Cerebellar cortex (tissue), 1 donor: ENCODE measurements at places on chromosomes 4 and X.

DNA sequence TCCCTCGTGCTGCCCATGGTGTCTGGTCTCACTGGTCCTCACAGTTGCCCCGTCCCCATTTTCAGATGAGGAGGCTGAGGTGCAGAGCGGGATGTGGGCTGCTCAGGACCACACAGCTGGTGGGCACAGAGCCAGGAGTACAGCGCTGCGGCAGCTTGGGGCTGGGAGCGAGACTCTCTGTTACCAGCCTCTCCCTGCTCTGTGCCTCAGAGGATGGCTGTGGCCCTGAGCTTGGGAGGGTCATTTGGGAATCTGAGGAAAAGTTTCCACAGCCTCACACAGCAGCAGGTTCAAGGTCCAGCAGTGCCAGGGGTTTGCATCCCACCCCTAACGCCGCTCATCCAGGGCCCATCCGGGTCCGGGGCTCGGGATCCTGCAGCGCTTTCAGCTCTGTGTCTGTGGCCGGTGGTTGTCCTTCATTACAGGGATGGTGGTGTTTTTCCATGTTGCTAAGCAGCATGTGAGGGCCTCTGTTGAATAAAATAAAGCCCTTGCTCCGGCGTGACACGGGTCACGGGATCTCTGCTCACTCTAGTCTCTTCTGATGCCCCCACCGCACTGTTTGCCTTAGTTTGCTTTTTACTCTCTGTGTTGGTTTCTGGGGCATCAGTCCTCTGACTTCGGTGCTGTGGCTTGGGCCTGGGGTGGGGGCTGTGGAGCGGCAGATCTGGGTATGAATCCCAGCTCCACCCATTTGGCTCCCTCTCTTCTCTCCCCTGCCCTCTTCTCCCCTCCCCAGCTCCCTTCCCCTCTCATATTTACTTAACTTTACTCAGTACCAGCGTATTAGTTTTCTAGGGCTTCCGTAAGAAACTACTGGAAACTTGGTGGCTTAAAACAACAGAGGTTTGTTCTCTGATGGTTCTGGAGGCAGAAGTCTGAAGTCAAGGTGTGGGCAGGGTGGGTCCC, 6.5 kb downstream of the WFS1 start:
- DNase-seq: no peak

- DNase-seq: no peak
These were observed 28.6 kb upstream of the EPGN start for GRCh38 chr4:74279716-74280115.

- no peak for DNase-seq
These were observed 92.4 kb downstream of the CXCL13 start for GRCh38 chr4:77697860-77698590.

- DNase-seq: no peak
These were observed 12.6 kb downstream of the NEIL3 start for GRCh38 chr4:177322266-177322665.

DNA sequence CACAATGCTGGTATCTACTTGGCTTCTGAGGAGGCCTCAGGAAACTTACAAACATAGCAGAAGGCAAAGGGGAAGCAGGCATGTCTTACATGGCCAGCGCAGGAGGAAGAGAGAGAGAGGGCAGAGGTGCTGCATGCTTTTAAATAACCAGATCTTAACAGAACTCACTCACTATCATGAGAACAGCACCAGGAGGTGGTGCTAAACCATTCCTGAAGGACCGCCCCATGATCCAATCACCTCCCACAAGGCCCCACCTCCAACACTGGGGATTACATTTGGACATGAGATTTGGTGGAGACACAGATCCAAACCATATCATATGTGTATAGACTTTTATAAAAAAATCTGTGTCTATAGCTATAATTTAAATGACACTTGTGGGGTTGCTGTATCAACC, 48.6 kb upstream of the ERVMER34-1 start:
- no peak for DNase-seq

DNA sequence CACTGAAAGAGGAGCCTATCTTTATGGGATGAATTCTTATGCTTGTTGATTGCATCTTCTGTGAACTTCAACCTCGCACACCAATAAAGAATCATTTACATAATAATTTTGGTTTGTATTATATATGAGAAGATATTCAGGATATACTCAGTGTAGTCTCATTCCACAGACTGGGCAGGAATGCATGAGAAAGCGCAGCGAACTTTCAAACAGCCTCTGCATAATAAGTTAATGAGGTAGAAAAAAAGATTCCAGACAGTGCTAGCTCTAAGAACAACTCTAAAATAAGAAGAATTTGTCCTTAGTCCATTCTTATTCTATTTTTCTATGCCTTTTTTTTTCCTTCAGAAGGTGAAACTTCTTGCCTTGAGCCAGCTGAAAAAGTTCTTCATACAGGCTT, 224.3 kb upstream of the CTSO start:
- DNase-seq: no peak

GRCh38 chrX:124862301-124862700, 457.4 kb upstream of the TEX13C start:
- DNase-seq: no peak

DNA sequence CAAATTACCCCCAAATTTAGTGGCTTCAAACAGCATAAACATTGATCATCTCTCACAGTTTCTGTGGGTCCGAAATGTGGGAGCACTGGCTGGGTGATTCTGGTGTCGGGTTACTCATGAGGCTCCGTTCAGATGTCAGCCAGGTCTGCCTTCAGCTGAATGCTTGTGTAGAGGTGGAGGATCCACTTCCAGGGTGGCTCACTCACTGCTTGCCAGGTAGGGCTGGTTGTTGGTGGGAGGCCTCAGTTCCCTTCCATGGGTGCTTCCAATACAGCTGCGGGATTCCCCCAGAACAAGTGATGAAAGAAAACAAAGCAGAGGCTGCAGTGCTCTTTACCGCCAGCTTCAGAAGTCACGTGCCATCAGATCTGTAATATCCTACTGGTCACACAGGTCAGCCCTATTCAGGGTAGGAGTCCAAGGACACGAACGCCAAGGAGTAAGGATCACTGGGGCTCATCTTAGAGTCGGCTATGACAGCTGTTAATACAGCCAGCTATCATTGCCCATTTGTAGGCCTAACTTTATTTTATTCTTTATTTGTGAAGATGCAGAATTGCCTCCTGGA, 1.1 kb upstream of the SMIM43 start:
- no peak for DNase-seq

DNA sequence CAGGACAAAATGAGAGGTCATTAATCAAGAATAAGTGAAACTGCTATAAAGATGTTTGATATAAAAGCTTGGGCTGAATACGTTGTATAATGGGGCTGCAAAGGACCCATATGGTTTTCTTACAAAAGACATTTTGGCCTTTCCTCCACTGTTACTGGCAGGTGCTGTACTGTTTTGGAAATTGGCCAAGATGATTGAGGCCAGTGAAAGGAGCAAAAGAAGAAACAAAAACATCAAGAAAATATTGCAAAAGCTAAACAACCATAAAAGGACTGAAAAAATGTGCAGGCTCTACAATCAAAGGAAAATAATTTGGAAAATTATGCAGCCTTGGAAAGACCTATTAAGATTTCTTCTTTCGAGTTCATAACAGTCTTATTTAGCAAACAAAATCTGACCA, 222.2 kb upstream of the PPP1R2C start:
- no peak for DNase-seq

- no peak for DNase-seq
These were observed 20.0 kb upstream of the OTUD4 start for GRCh38 chr4:145200366-145200765.

DNA sequence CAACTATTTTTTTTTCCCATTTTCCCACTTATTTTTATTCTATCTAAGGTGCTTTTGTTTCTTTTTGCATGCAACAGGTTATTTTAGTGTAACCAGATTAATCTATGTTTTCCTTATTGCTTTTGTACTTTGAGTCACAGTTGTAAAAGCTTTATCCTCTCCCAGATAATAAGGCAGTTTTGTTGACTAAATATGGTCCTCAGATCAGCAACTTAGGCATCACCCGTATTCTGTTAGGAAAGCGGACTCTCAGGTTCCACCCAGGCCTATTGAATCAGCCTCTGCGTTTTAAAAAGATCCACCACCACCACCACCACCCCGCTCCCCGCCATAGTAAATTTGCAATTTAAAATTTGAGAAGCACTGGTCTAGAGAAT, 58.6 kb upstream of the USP9X start:
- DNase-seq: no peak

GRCh38 chr4:62399242-62399641, 1199.1 kb downstream of the ADGRL3 start:
- DNase-seq: no peak

DNA sequence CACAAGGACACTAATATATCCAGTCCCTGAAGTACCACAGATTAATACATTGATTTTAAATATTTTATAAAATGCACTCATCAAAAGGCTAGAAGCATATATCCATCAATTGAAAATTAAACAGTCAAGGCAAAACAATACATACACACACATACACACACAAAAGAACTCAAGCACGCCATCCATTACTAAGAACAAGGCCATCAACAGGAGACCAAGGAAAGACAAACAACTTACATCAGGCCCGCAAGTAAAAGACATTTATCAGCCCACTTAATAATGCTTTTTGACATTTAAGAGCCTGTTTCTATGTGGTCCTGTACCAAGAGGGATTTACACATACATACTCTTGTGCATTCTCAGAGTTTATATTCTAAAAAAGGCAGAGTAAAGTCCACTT, 50.0 kb upstream of the ZNF827 start:
- DNase-seq: no peak

- DNase-seq: no peak
These were observed 63.4 kb upstream of the AP1S2 start for GRCh38 chrX:15918003-15918402.

GRCh38 chr4:126247409-126247808, 932.7 kb downstream of the FAT4 start:
- DNase-seq: no peak

GRCh38 chr4:88429401-88429800, 27.5 kb upstream of the HERC5 start:
- DNase-seq: no peak

- no peak for DNase-seq
These were observed 33.0 kb upstream of the FRAS1 start for GRCh38 chr4:78024085-78024484.

- no peak for DNase-seq
These were observed 45.0 kb downstream of the NAF1 start for GRCh38 chr4:163121689-163122088.

- DNase-seq: no peak
These were observed 270.0 kb downstream of the ARHGAP24 start for GRCh38 chr4:85744950-85745349.

- no peak for DNase-seq
These were observed 44.8 kb upstream of the MTMR1 start for GRCh38 chrX:150648296-150648940.

DNA sequence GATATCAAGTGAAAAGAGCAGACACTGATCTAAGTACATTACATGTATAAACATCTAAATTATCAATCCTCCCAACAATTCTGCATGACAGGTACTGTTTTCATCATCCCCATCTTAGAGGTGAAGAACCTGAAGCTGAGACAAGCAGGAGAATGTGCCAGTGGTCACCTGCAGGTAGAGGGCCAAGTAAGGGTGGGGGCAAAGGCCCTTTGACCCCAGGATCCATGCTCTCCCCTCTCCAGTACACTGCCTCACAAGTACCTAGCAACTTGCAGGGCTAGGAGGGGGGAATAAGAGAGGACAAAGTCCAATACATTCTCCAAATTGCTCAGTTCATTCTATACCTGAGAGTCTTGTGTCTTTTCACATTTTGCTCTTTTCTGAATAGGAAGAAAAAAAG, 8.3 kb upstream of the MAP7D2 start:
- DNase-seq: no peak

DNA sequence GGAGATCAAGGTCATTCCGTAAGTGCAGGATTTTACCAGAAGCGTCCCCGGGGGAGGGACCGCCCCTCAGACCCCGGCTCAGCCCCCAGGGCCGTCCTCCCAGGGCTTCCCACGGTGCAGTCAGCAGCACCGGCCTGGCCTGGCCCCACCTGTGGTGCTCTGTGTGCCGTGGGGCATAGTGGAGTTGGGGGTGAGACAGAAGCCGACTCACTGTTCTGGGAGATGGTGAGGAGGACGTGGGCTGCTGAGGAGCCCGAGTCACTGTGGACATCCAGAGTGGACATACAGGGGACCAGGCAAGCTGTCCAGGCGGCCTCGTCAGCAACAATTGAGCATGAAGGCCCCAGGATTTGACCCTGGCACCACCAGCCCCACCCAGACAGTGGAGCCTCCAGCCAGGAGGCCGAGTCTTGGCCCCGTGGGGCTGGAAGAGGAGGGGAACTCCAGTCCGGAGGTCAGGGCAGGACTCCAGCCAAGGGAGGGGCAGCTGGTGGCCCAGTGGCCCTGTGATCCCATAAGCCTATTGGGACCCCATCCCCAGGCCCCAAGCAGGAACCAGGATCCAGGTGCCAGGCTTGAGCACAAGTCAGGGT, 19.1 kb downstream of the ATP5ME start:
- DNase-seq: no peak

GRCh38 chr4:23368081-23368697, 521.7 kb downstream of the PPARGC1A start:
- peak; percentile 14 for DNase-seq

GRCh38 chrX:7110821-7111276, 36.7 kb upstream of the STS start:
- no peak for DNase-seq

DNA sequence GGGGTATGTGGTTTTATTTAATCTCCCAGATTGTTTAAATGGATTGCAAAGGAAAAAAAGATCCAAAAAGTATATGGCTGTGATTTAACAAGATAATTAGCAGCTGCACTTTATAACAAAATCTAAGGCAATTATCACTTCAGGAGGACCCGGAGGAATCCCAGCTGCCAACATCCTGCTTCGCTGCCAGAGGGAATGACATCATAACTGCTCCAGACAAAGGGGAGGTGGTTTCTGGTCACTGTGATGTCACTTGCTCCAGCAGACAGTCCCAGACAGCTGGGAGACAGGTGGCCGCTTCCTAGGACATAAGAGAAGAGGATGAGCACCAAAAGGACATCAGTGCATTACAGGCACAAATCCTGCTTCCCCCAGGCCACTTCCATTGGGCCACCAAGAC, 371.0 kb downstream of the BCOR start:
- DNase-seq: no peak

- no peak for DNase-seq
These were observed 220.0 kb downstream of the SPCS3 start for GRCh38 chr4:176539785-176540175.

DNA sequence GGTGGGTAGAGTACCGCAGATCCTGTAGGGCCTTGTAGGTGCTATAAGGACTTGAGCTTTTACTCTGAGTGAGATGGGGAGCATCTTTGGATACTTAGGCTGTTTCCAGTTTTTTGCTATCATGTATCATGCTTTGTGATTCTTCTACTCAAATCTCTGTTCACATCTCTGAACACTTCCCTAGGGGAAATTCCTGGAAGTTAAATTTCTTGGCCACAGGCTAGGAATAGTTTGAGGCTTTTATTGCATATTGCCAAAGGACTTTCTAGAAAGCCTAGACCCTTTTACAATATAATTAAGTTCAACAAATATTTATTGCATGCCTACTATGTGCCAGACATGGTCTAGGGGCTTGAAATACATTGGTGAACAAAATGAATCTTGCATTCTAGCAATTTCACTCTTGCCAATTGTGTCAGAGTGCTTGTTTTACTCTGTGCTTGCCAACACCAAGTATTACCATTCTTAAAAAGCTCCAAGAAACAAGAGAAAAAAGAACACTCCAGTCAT, 4.1 kb upstream of the PGRMC1 start:
- DNase-seq: no peak

GRCh38 chr4:148076964-148077363, 345.1 kb downstream of the ARHGAP10 start:
- no peak for DNase-seq
